ENCODE measurements at places on chromosomes 13 and 19.

GRCh38 chr19:41430922-41431321 lies 3.7 kb upstream of the B3GNT8 start:
- no peak for DNase-seq

- no peak for DNase-seq
These were observed 10.3 kb downstream of the ACTN4 start for GRCh38 chr19:38657633-38658222.

- DNase-seq = no peak
These were observed 880.2 kb downstream of the PCDH9 start for GRCh38 chr13:66349966-66350365.

DNA sequence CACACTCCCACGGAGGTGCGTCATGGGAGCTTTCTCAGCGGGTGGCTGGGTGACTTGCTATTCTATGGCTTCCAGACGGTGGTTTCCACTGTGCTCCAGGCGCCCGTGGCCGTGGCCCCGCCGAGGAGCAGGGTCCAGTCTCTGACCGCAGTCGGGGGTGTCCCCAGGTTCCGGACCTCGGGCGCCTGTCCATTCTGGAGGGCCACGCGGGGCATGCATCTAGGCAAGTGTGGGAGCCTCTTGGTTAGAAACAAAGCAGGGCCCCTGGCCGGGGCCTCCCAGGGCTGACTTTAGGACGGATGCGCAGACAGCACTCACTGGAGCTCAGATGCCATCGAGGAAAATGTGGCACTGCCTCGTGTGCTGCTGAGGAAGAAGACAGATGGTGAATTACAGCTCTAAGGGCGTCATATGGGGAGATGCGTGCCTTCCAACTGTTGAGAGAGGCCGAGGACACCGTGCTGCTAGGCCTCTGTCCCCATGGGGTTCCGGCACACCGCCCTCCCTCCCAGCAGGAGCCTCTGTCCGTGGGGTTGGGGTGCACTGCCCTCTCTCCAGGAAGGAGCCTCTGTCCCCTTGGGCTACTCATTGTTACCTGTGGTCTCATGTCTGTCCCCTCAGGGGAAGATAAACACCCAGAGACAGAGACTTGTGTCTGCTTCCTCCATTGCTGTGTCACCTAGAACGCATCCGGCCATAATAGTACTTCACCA lies 38.1 kb downstream of the TMEM255B start:
- DNase-seq = no peak

- DNase-seq = no peak
These were observed 22.0 kb upstream of the POU4F1 start for GRCh38 chr13:78625384-78625783.

DNA sequence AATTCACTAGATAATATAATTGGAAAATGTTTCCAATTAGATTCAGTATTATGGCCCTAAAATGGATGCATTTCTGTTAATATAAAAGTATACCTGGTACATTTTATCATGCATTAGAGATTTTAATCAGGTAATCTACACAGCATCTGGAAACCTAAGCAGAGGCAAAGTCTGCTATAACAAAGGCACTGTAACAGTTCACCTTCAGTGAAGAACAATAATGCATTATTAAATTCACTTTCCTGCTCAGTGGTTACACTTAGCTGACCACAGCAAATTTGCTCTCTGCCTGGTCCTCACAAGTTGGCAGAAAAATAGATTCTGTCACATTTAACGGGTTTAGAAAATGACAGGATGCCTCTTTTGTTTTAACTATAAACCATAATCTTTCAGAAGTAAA lies 326.9 kb downstream of the DACH1 start:
- DNase-seq = no peak
